ENCODE measurements at places on chromosomes 2 and 18. TPM values are rescaled to one million over a fixed set of nuclear protein-coding genes. Genes with fewer than 3 reads are reported as not detected.

The C1QL2 gene
- not detected for total RNA-seq

The RPRM gene
- total RNA-seq = 2.1 TPM

The CFC1 gene
- total RNA-seq = not detected

The GPR45 gene
- total RNA-seq = not detected

The DSC1 gene
- 0.09 TPM for total RNA-seq

The SLC8A1 gene
- 13.5 TPM for total RNA-seq

All from PC-9 (cell line).